Right cardiac atrium (tissue), 5 donors: ENCODE measurements at places on chromosomes 11 and 22. TPM values are rescaled to one million over a fixed set of nuclear protein-coding genes. Genes with fewer than 3 reads are reported as not detected.

Gene TESMIN
- total RNA-seq = 0.44 TPM

Gene GP1BB
- 9.0 TPM for total RNA-seq

Gene MYEOV
- total RNA-seq = not detected

Gene VWCE
- total RNA-seq = 0.97 TPM

DNA sequence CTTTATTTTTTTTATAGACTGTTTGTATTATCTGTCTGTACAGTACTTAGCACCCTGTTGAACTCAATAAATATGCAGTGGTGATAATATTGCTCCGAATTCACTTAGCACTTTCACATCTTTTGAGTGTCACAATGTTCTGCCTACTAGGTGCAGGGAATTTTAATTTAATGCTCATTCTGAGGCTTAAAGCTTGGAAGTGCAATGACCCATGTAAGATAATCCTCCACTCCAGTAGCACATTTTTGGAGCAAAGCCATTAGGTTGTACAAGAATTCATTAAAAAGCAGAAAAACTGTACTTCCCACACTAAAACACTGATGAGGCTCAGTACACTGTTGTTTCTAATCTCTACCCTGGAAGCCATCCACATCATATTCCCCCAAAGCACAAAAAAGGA, 255.3 kb upstream of the MTNR1B start:
- DNase-seq = no peak

DNA sequence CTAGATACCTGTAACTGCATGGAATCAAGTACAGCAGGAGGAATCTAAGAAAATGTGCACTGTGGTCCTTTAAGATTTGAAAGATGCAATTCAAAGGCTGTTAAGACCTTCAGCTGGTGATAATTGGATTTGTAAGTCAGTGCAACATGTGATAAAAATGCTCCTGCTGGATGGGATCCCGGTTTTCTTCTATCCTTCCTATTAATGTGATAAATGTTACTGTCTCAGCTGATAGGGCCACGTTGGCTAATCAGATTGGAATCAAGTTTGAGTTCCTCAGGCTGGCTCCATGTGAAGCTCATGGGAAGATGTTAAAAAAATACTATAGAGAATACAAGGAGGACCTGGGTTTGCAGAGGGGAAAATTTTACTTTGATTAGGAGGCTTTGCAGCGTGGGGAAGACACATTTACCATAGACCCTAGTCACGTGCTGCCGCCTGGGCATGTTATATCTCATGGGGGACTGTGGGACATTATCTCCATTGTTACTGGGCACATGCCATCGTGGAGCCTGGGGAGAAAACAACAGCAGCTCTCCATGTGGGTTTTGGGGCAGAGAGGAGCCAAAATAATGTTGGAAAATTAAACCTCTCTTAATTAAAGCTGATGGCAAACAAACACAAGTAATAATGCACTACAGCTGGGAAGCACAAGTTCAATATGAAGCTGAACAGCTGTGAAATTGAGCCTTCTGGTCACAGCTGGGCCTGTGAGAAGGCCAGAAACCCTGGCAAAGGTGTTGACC, 652.5 kb downstream of the NTM start:
- DNase-seq = no peak

DNA sequence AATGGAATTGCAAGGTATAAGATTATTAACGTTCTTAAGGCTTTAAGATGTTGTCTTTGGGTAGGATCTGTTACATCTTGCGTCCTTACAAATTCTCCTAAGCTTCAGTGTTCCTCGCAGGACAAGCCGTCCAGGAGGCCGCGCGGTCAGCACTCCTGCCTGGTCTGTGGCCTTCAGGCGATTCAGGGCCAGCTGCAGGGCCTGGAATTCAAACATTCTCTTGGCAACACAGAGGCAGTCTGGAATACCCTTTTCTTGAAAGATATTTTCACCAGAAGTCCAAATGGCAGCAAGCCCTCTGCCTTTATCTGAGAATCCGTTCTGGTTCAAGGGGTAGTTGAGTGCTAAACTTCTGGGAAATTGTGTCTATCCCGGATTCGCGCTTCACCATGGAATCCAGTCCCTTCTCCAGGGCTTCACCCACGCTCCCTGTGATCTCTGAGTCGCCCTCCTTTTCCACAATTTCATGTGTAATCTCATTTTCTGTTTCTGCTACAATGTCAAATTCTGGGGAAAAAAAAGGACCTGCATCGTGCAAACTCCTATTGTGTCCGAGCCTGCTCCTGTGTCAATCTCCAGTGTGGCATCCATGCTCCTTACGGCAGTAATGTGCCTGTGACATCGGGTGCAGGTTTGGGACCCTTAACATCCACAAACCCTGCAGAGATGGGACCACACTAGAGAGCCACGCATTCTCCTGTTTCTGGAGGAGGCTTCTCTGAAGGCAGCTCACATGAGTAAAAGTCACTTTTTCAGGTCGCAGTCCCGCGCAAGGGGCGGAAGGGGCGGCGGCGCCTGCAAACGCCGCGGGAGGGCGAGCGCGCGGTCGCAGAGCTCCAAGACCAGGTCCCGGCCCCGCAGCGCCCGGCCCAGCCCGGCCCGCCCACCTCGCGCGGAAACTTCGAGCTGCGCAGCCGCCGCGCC, 25.4 kb upstream of the SORL1 start:
- peak; percentile 82 for DNase-seq

GRCh38 chr11:78256962-78257361, 68.2 kb downstream of the USP35 start:
- DNase-seq = peak; percentile 93

GRCh38 chr11:96178887-96179279, 164.1 kb downstream of the MAML2 start:
- no peak for DNase-seq

DNA sequence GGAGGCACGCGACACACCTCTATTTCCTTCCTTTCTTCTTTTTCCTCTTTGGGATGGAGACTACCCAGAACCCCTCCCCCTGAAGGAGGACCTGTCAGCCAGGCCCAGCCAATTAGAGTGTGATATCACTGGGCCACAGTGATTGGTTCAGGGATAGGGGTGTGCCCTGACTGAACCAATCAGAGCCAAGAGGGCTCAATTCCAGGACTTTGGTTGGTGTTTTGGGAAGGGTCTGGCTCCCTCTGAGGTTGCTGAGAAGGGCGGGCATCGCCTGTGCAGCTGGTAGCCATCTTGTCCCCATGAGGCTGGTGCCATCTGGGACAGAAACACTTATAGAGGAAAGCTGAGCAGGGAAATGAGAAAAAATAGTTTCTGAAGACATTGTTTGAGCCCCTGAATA, 71.4 kb downstream of the CHST1 start:
- DNase-seq = no peak
